GOT3 (cell line): ENCODE measurements at places on chromosomes 6 and 20.

- no peak for DNase-seq
Measured at GRCh38 chr20:57841297-57841866, 131.6 kb upstream of the PMEPA1 start.

DNA sequence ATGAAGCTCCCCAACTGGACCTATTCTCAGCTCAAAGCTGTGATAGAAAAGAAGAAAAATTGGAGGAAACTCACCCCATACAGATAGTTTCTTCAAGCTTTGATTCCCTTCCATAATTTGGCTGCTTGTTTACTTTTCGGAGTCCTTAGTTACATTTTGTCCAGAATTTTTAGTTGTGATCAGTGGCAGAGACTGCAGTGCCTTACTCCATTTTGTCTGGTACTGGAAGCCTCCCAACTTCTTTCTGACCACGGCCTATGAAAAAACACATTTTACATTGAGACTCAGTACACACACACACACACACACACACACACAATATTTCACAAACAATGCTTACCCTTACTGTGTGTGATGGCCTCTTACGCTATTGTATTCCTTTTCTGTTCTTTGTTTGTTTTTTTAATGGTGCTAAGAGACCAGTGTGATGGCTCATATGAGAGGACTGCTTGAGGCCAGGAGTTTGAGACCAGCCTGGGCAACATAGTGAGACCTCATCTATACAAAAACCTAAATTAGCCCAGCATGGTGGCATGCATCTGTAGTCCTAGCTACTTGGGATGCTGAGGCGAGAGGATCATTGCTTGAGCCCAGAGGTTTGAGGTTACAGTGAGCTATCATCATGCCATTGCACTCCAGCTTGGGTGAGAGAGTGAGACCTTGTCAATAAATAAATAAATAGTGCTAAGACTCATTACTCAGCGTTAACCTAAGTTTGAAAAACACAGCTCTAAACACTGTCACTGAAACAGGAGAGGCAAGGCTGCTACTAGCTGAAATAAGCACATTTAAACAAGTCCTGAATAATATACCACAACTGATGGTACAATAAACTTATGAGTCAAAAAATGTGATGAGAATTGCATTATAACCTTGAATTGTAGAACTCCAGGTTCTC lies 13.8 kb upstream of the RNF8 start:
- DNase-seq: no peak

GRCh38 chr6:42022755-42023384 lies 27.5 kb upstream of the TAF8 start:
- no peak for DNase-seq

DNA sequence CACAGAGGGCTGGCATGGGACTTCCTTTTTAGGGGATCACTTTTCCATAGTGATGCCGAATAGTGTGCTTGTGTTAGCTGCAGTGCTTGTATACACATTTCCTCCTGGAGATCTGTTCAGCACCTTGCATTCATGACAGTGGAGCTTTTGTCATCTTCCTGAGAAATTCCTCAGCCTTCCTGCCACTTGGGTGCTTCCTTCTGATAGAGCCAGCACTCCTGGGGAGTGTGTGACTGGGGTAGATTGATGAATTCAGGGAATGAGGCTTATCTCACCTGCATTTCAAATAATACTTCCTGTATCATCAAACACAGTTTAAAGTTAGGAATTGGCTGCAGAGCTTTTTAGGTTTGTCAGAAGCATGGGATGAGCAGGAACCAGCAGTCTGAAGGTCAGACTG lies 48.8 kb upstream of the SCGN start:
- no peak for DNase-seq

- no peak for DNase-seq
Measured at GRCh38 chr6:114172576-114173260, 170.1 kb downstream of the HS3ST5 start.

DNA sequence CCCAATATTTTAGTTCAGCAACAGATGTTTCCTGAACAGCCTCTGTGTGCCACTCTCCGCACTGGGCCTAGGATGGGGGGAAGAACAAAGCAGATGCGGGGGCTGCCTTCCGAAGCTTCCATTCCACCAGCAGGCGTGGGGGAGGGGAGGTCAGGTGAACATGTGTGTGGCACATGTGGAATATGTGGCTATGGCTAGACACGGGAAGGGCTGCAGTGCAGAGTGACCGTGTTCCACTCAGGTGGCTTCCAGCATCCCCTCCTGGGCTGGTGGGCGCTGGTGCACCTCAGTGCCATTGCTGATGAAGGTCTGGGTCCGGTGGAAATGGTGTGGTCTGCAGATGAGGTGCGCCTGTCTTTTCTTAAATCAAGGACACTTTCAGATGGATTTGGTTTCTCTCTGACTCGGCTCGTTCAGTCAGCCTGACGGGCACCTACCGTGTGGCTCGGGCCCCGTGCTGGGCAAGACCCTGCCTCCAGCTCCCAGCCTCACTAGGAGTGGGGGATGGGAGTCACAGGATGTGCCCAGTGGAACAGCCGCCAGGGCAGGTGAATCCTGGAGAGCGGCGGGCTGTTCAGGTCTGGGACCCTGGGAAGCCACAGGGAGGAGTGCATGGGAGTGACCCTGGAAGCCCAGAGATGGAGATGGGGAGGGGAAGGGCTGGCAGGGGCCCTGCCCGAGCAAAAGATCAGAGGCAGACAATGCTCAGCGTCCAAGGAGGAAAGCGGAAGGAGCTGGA lies 111.0 kb downstream of the SYCP2 start:
- DNase-seq: no peak

- no peak for DNase-seq
Measured at GRCh38 chr20:54598352-54598751, 123.0 kb downstream of the DOK5 start.

DNA sequence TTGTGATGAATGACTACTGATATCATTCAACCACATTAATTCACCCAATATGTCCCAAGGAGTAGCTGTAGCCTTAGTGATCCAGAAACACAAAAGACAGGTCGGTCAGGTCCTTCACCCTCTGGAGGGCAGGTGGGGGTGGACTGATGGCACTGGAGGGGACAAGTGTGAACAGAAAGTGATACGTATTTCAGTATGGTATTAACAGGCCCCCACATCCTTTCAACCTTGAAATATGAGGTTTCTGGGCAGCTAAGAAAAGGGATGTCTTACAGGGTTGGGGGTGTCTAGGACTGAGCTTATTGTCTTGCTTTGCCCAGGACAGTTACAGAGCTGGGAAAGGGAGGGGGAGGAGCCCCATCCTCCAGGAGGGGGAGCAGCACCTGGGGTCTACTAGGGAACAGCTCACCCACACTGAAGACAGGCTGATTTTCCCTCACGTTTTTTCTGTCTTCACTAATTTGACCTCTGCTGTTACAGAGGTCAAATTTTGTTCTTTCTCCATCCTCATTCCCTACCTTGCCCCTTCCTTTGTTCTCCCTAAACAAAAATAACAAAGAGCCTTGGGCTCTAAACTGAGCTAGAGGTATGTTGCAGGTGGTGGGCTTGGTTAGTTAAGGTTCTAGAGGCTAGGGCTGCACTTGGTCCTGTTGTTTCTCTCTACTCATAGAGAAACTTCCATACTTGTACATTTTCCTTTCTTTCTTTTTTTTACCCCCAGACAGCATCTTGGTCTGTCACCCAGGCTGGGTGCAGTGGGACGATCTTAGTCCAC lies 38.0 kb upstream of the EEF1A1 start:
- DNase-seq: no peak

DNA sequence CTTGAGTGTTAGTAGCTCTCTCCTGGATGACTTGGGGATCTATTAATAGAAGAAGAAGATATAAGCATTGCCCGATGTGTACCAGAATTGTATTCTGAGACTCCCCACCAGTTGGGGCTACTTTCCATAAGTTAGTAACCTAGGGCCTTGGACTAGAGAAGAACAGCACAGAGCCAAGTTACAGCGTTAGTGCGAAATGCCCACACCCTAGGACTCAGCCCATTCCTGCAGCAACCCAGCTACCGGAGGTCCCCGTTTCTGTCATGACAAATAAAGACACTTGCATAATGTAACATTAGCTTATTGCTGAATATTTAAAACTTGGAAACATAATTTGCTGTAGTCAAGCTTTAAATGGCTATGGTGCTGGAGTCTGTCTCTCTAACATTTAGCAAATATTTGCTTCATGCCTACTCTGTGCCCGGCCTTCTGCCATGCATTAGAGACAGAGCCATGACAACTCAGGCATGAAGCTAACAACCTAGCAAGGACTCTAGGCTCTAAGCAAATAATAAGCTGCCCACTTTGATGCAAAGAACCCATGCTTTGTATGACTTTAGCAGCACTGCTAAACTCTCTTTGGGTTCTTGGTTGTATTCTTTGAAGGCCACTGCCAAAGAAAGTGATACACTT lies 103.4 kb upstream of the COL21A1 start:
- DNase-seq: no peak

- no peak for DNase-seq
Measured at GRCh38 chr6:49664817-49665216, 28.2 kb upstream of the RHAG start.

DNA sequence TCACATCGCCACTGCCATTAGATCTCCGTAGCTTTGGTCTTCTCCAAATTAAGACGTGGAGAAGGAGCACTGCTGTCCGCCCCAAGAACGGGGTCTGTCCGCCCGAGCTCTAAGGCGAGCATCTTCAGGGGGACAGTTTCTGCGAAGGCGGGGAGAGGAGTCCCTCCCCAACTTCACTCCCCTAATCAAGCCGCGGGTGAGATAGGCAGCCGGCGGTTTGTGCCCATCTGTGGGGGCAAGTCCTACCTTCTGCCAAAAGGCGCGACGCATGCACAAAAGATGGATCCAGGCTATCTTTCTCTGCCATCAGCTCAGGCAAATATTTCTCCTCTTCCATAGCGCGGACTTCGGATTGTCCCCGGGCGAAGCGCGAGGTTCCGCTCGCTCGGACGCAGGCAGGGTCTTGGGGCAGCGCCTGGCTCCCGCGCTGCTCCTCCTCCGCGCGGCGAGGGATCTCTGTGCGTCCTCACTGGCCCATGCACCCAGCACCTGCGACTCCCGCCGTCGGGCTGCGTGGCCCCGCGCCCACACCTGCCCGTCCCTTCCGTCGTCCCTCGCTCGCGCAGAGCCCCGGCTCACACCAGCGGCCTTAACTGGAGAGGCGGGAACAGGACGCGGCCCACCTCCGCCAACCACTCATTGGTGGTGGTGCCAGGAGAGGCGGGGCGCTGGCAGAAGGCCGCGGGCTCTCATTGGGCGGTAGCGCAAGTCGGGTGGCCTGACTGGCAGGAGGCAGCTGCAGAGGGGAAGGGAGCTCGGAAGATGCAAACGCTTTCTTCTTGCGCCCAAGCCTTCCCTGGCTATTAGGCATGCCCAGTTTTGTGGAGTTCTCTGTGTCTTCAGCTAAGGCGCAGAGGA lies at the start of gene KHDRBS2:
KHDRBS2 (minus strand) TSS at position 614 of the 858 bp plus-strand sequence.
- DNase-seq: no peak
